AG09309 (cell line): ENCODE measurements at places on chromosomes 7 and 10.

GRCh38 chr7:47360301-47360900 is 221.5 kb downstream of the TNS3 start:
- no peak for DNase-seq

GRCh38 chr10:93816123-93816747 is 58.5 kb downstream of the LGI1 start:
- DNase-seq, result peak; percentile 38

GRCh38 chr7:102721-103120 is 89.7 kb upstream of the FAM20C start:
- no peak for DNase-seq

DNA sequence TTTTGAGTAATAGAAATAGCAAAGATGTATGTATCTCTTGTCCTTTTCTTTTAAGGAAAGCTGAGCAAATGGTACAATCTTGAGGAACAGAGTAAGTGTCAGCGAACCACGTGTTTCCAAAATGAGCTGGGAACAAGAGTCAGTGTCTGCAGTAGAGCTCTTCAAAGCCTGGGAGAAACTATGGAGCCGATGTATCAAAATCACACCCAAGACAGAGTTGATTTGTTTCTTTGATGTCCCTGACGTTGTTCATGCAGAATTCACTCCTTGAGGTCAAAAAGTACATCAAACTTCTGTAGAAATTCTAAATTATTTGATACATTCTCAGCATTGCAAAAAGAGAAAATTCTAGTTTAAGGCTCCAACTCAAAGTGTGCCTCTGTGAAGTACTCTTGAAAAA is 216.5 kb downstream of the SKIDA1 start:
- DNase-seq, result no peak

DNA sequence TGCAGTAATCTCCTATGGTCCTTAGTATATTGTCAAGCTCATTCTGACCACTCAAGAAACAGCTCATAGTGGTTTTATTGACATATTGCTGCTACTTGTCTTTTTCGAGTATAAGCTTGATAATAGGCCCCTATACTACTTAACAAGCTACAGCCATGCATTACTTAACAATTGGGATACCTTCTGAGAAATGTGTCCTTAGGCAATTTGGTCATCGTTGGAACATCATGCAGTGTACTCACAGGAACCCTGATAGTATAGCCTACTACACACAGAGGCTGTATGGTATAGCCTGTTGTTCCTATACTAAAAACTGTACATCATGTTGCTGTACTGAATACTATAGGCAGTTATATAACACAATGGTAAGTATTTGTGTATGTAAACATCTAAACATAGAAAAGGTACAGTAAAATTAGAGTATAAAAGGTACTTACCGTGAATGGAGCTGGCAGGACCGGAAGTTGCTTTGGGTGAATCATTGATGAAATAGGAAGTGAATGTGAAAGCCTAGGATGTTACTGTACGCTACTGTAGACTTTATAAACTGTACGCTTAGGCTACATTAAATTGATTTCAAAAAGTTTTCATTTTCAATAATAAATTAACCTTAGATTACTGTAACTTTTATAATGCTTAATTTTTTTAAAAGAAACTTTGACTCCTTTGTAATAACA is 160.9 kb downstream of the LRRC4 start:
- no peak for DNase-seq

DNA sequence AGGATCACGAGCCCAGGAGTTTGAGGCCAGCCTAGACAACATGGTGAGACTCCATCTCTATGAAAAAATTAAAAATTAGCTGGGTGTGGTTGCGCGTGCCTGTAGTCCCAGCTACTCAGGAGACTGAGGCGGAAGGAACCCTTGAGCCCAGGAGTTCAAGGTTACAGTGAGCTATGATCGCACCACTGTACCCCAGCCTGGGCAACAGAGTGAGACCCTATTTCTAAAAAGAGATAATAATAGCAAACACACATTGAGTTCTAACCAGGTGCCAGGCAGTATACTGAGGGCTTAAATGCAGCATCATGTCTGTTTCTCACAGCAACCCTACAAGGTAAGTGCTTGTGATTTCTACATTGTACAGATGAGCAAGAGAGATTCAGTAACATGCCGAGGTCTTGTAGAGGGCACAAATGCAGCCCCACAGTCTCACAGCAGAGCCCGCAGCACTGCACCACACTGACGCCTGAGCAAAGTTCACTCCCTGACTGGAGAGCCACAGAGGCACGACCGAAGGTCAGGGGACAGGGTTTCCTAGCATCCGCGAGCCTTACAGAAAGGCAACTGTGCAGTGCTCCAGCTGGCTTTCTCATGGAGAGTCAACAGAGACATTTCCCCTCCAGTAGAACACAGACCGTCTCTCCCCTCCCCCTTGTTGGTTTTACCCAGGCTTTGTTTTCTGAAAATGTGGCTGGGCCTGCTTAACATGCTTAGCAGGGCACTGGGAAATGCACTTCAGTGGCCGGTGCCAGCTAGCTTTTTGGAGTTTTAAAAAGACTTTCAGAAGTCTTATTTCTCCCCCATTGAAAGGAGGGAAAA is 36.5 kb downstream of the PDSS1 start:
- no peak for DNase-seq

GRCh38 chr10:30747633-30748032 is 118.1 kb upstream of the LYZL2 start:
- DNase-seq, result no peak

DNA sequence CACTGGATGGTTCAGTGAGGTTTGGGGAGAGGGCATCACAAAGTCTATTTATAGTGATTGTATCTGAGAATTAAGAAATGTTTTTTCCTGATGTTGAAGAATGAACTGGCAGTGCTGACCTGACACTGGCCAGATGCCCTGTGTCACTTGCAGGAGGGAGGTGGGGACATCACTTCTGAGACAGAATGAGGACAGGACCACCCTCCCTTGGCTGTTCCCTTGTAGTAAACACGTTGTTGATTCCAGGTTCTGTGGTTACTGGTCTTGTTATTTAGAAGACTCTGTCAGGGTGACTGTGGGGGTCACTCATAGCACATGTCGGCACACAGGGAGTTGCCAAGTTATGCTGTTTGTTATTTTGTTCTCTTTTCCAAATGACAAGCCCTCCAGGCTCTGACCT is 126.4 kb downstream of the ADCY1 start:
- no peak for DNase-seq

DNA sequence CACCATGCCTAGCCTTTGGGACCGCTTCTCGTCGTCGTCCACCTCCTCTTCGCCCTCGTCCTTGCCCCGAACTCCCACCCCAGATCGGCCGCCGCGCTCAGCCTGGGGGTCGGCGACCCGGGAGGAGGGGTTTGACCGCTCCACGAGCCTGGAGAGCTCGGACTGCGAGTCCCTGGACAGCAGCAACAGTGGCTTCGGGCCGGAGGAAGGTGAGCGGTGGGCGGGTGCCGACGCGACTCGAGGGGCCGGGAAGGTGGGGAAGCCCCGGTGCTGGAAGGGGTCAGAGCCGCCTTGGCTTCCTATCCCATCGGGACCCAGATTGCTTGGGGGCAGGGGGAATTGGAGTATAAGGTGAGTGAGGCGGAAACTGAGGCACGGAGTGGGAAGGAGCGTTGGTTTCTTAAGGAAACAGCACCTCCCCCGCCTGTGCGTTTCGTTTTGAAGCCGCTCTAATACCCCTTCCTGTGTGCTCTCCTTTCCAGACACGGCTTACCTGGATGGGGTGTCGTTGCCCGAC is 547 bp downstream of the DDIT4 start:
- no peak for DNase-seq

- no peak for DNase-seq
These were observed 492.7 kb downstream of the RPS24 start for GRCh38 chr10:78526347-78526746.

DNA sequence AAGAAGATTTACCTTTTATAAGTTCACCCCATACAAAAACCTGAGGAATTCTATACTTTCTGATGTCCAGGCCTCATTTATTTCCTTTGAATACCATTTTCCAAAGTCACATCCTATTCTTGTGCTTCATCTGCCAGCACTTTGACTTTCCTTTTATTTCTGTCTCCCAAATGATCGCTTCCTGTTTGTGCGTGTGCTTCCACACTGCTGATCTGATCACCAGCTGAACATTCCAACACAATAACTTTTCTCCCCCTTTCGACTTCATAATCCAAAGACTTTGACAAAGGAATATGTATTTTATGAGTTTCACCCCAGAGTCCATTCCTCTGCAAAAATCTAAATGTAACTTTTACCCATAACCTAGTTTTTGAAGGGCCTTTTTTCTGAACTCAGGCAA is 3.1 kb downstream of the ELAPOR2 start:
- no peak for DNase-seq

- no peak for DNase-seq
These were observed 1.2 kb downstream of the CACUL1 start for GRCh38 chr10:118753331-118754228.

DNA sequence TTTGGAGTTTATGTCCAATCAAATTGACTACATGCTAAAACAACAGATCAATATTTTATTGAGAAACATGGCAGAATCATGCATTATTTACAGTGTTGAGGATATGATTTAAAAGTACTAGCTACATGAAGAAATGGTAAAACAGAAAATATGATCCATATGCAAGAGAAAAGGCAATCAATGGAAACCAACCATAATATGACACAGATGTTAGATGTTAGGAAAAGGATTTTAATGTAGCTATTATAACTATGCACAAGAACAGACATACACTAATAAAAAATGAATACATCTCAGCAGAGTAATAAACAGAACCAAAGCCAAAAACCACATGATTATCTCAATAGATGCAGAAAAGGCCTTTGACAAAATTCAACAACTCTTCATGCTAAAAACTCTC is 166.2 kb upstream of the CACNA2D1 start:
- DNase-seq, result no peak

GRCh38 chr7:20816372-20816959 is 29.8 kb upstream of the SP8 start:
- no peak for DNase-seq

DNA sequence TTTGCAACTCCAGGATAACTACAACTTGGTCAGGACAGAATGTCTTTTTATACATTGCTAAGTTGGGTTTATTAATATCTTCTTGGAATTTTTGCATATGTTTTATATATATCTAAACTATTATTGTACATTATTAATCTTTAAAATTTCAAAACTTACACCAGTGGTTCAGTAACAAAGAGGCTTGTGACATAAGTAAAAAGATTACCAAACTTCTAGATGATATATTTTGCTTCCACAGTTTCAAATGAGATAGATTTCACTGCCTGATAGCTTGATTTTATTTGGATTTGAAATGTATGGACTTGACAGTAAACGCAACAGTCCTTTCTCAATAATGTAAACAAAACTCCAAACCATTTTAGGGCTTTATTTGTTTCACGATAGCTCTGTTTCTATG is 701.2 kb upstream of the IGFBP3 start:
- DNase-seq, result no peak

DNA sequence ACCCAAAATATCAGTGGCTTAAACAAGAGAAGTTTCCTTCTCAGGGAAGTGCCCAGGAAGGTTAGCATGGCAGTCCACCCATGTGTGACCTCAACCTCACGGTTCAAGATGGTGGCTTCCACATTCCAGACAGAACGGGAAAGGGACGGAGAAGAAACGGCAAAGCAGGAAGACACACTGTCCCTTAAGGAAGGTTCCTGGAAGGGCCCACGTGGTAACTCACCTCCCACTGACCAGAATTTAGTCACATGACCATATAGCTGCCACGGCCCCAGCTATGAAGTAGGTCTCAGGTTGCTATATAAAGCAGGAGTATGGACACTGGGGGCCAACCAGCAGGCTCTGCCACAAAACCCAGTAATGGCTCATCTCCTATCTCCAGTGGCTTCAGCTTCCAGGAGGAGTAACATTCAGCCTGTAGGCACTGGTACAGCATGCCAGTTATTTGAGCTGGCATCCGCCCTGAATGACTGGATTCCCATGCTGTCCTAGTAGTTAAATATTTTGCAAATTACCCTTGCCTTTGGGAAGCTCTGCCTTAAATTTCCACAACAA is 278.5 kb upstream of the KLF14 start:
- no peak for DNase-seq

- DNase-seq, result no peak
These were observed 243.9 kb downstream of the ARHGAP21 start for GRCh38 chr10:24479806-24480205.

DNA sequence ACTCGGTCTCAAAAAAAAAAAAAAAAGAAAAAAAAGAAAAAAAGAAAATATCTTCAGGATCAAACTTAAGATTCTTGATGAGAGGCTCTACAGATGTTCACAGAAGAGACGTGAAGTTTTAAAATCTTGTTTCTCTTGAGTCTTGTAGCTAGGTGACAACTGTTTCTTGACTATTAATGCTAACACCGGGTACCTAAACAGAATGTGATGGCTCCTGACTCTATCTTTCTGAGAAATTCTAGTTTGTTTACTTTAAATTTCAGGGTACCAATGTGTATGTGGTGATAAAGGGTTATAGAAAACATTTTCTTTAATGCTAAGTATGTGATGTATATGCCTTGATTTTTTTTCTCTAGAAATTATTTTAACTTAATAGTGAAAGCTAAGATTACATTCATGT is 61.0 kb downstream of the DAGLB start:
- no peak for DNase-seq

DNA sequence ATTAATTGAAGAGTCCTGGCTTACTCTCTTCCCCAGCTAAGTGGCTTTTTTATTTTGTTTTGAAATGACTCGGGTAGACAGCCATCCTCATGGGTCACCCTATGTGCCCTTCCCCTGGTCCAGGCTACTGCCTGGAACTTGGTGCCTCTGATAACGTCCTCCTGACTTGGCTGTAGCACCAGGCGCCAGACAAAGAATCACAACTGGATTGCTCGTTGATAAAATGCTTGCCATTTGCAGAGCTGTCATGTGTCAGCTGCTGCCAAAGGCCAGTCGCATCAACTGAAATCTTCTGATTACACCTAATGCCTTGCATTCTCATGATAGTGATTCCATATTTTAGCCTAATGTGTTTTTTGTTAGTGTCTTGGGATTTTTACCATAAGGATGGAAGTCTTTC is 27.4 kb upstream of the ABLIM1 start:
- DNase-seq, result no peak

- no peak for DNase-seq
These were observed 429.1 kb upstream of the NFE2L3 start for GRCh38 chr7:25722856-25723255.

DNA sequence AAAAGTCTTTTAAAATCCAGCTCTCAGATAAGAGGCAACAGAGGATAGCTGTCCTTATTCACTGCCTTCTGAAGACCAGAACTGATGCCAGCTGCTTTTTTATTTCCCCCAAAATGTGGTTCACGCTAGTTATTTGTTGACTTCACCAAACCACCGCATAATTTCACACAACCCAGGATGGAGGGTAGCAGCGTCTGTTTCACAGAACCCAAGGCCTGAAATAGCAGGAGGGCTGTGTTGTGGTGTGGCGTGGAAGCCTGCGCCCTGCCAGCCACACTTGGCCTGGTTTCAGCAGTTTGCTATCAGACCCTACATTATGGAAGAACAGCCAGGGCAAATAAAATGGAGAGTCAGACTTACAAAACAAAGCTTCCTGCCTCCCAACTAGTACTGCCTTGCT is 155.4 kb downstream of the DYNC1I1 start:
- DNase-seq, result no peak

DNA sequence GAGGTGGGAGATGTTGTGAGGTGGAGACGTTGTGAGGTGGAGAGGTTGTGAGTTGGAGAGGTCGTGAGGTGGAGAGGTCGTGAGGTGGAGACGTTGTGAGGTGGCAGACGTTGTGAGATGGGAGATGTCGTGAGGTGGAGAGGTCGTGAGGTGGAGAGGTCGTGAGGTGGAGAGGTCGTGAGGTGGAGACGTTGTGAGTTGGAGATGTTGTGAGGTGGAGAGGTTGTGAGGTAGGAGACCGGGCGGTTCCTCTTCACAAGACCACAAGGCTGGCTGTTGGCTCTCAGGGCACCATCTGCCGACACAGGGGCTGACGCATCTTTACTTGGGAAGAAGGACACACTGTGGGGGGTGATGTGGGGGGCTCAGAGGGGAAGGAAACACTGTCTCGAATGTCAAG is 34.7 kb upstream of the SHH start:
- no peak for DNase-seq
